Activated naive CD4-positive, alpha-beta T cell treated with anti-CD3 and anti-CD28 coated beads, Interleukin-2, amount 50 U/mL, for 72 hours (primary cell): ENCODE measurements at places on chromosomes 5 and 9.
A peak's percentile ranks its signal among the peaks of the same experiment; 100 is the strongest.

GRCh38 chr5:103145196-103145595 is 25.1 kb downstream of the PPIP5K2 start:
- DNase-seq = no peak

DNA sequence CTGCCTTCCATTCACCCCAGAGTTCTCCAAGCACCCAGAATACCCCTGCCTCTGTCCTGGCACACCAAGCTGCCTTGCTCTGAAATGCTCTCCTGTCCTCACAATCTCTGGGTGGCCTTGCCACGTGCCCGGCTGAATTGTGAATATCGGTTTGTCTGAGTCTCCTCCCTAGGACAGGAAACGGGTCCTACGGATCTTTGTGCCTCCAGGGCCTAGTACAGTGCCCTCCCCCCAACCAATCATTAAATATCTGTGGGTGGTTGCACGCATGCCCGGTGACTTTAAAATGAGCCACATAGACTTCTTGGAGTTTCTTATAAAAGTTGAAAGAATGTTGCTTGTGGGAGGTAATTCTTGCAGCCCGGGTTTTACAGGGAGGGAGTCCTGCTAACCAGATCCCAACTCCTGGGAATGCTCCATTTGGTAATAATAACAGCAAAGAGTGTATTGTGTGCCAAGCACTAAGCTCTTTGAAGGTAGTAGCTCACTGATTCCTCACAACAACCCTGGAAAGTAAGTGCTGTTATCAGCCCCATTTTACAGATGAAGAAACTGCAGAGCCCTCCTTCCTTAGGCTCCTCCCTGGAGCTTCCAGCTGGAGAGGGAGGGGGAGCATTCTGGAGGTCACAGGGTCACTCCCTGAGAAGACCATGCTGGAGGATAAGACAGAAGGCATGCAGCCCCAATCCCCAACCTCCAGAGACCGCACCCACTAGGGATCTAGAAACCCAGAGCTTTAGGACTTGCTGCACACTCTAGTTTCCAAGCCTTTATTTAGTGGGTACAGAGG is 23.4 kb downstream of the URM1 start:
- DNase-seq = no peak

DNA sequence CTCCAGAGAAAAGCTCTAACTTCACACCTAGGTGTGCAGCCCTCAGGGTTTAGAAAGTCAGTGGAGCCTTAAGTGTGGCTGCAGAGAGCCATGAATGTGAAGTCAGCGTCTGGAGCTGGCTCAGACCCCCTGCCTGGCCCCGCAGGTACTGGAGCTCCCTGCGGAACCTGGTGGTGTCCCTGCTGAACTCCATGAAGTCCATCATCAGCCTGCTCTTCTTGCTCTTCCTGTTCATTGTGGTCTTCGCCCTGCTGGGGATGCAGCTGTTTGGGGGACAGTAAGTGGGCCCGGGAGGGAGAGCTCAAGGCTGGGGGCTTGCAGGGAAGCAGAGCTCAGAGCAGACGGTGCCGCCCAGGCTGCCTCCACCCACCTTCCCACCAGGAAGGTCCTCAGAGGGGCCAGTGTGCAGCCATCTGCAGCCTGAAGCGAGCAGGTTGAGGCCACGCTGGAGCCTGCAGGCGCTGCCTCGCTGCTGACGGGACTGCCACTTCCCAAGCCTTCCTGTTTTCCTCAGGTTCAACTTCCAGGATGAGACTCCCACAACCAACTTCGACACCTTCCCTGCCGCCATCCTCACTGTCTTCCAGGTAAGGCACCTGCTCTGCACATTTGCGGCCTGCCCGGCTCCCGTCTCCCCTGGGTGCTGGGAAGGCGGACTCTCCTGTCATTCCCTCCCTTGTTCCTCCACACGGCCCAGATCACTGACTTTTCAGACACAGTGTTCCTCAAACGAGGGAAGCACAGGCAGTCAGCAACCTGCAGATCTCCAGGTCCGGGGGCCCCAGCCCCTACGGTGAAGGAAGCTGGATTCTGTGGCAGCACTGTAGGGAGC is 108.9 kb downstream of the CACNA1B start:
- no peak for DNase-seq

DNA sequence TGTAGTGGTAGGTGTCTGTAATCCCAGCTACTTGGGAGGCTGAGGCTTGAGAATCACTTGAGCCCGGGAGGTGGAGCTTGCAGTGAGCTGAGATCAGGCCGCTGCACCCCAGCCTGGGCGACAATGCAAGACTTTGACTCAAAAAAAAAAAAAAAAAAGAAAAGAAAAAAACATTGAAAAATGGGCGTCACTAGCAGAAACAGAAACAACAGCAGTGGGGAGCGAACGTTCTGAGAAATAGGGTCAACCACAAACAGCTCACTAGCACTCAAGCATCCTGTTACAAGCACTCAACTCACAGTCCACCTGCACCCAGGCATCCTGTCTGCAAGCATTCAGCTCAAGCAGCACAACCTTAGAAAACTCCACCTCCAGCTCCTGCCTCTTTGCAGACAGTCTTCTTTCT is 17.2 kb downstream of the TRIM14 start:
- DNase-seq = peak; percentile 71

- DNase-seq = no peak
Measured at GRCh38 chr5:157714596-157714864, 16.7 kb upstream of the THG1L start.

GRCh38 chr9:133643362-133643755 is 7.2 kb downstream of the DBH start:
- no peak for DNase-seq

- peak; percentile 75 for DNase-seq
Measured at GRCh38 chr9:93058355-93059010, at the start of gene SUSD3. SUSD3 (plus strand) TSS chr9:93058701; CDS start chr9:93058743, 42 bp downstream.

- DNase-seq = no peak
Measured at GRCh38 chr9:106326493-106326892, 536.5 kb upstream of the ZNF462 start.

DNA sequence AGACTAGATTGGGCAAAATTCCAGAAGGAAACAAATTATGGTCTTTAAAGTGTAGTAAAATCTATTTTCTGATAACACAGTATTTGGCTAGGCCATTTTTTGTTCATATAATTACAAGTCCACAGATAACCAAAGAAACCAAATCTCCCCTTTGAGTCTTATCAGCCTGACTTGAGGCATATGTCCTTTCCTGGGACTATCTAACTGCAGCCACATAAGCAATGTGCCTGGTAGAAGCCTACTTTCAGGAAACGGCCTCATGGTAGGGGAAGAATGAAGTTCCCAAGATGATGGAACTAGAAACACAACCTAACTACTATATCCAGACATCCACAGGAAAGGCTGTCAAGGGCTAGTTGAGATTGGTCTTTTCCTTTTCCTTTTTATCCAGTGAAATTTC is 130.0 kb downstream of the PIK3R1 start:
- no peak for DNase-seq

- DNase-seq = peak; percentile 54
Measured at GRCh38 chr5:377326-377981, 55.9 kb downstream of the AHRR start.

GRCh38 chr5:151758430-151759241 is at the start of gene ATOX1:
ATOX1 (minus strand) TSS chr5:151758631; CDS start chr5:151758551, 80 bp downstream.
- peak; percentile 91 for DNase-seq

- no peak for DNase-seq
Measured at GRCh38 chr5:43997647-43998272, 391.5 kb downstream of the FGF10 start.
